ENCODE measurements at places on chromosomes 2 and 18.

DNA sequence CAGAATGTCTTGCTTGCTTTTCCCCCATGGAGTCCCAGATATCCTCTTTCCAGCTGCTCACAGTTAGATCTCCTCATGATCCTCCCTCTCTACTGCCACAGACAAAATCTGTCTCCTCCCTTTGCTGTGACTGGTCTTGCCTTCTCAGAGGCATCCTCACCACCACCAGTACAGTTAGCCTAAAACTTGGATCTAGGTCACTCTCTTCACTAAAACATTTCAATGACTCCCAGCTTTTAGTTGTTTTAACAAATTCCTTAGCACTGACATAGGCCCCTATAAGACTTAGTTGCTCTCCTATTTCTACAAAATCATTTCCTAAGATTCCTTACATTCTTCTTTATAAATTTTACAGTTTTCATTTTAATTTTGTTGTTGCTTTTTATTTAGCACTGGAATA is 734.2 kb upstream of the CHAC2 start:
- DNase-seq: no peak

- DNase-seq: no peak
These were observed 5.7 kb downstream of the FAM237A start for GRCh38 chr2:206647985-206648384.

GRCh38 chr2:241947876-241948275 is 78.3 kb downstream of the RTP5 start:
- DNase-seq: no peak

- no peak for DNase-seq
These were observed 241.6 kb downstream of the PIK3C3 start for GRCh38 chr18:42196651-42197050.

DNA sequence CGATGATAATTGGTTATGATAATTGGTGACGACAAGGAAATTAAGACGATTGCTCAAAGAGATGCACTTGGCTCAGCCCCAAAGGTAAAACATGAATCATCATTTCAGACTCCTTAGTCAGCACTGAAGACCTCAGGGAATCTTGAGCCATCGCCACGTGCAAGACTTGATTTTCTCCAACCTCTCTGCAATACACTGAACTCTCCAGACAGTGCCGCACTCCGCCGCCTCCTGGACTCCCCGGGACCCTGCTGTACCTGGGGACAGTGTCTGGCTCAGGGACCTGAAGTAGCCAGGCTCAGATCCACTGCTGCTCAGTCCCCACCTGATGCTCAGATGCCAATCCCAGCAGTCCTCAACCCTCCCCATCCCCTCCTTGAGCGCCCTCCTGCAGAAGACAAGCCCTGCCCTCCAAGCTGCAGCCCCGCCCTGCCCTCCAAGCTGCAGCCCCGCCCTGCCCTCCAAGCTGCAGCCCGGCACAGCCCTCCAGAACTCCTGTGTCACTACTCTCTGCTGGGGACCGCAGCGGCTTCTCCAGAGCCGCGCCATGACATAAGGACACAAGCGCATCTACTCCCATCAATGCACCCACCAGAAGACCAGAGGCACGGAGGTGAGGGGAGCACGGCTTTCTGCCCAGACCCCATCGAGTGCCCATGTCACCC is 1.1 kb downstream of the TMEM18 start:
- no peak for DNase-seq

- DNase-seq: no peak
These were observed 475.8 kb downstream of the TXNL1 start for GRCh38 chr18:56162311-56163265.

DNA sequence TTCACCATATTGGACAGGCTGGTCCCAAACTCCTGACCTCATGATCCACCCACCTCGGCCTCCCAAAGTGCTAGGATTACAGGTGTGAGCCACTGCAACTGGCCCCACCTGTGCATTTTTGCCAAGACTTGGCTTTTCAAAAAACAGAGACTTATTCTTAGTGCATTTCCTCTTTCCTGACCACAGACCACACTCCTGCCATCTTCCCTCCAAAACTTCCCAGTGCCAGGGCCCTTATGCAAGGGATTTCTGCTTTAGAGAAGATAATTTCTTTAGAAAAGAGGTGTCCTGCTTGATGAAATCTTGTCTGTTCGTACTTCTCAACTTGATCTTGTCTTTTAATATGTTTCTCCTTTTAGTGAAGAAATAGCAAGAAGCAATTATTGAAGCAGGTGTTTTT is 98.8 kb upstream of the ZNF516 start:
- no peak for DNase-seq

- no peak for DNase-seq
These were observed 150.2 kb downstream of the CCDC85A start for GRCh38 chr2:56333812-56334485.

DNA sequence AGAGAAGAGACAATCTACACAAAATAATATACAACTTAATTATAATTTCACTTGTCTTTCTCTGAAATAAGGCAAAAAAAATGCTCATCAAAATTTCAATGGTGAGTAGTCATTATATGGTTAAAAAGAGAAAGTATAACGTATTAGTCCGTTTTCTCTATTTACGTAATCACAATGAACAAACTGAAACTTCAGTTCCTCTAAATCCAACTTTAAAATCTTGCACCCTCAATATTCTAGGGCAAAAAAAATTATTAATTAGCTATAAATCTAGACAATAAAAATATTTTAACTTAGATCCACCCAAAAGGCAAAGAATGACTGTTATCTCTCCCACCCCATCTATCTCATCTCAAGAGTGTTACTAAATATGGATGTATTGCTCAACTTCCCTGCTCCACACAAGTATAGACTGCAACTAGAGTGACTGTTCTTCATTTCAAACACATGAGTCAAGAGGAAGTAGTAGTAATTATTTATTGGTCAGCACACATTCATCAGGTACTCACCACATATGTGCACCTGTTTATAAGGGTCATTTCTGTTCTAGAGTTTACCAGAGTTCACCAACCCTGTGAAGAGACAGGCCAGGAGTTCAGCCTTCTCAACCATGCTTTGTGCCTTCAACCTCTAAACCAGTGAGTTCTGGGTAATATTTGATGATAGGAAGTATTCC is 36.4 kb downstream of the STK39 start:
- DNase-seq: no peak

GRCh38 chr2:119279666-119280065 is 56.0 kb downstream of the STEAP3 start:
- no peak for DNase-seq

GRCh38 chr18:39350945-39351344 is 1785.3 kb upstream of the CELF4 start:
- DNase-seq: no peak

- no peak for DNase-seq
These were observed 763.9 kb downstream of the TSN start for GRCh38 chr2:122519366-122519765.

DNA sequence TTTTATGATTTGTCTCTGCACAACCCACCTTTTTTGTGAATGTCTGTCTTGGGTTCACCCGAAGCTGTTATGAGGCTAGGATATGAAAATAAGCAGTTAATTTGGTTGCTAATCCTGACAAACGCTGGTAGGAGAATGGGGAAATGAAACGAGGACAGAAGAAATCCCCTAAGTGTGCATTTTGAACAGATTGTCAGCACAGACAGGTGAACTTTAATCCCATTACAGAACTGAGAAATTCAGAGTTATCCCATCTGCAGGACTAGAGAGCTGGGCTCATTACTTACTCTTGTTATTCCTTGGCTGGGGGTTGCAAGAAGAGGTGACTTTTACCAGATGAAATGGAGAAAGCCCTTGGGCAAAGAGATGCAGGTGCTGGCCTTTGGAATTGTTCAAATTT is 123.3 kb upstream of the NYAP2 start:
- no peak for DNase-seq

GRCh38 chr2:80926168-80926567 is 621.6 kb upstream of the LRRTM1 start:
- no peak for DNase-seq

DNA sequence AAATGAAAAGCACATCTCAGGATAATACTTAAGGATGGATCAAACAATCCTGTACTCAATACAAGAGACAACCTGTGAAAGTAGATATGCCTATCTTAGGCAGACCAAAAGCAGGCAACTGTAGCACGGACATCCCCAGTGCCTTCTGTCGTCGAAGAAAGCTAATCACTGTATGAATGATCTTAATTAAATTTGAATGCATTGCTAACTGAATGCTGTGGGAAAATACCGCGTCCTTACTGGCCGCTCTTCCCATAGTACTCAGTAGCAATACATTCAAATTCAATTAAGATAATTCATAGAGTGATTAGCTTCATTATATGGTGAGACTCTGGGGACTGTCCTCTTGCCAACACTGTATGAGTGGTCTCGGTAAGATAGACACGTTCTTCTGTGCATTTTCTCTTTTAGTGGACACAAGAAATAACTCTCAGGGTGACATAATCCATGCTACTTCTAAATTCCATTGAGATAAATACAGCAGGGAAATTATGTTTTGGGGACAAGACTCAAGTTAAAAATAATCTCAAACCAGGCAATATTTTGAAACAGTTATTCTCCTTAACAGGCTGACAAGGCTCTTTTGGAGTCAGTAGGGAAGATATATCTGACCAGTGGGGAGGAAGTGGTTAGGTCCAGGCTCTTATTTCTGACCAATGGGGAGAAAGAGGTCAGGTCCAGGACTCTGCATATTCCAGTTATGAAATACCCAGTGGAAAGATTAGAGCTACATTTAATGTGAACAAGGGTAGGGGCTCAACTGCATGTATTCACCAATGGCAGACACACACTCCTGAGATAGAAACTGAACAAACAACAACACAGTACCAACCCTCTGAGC is 97.3 kb downstream of the DOCK10 start:
- no peak for DNase-seq

Measured in left kidney (tissue), 8 donors.